ENCODE measurements at places on chromosomes 16 and 17. TPM values are rescaled to one million over a fixed set of nuclear protein-coding genes. Genes with fewer than 3 reads are reported as not detected.

The TXNDC17 gene
- 287 TPM for polyA plus RNA-seq

The FOXO3B gene
- polyA plus RNA-seq: 2.6 TPM

The CCL13 gene
- 0.07 TPM for polyA plus RNA-seq

DNA sequence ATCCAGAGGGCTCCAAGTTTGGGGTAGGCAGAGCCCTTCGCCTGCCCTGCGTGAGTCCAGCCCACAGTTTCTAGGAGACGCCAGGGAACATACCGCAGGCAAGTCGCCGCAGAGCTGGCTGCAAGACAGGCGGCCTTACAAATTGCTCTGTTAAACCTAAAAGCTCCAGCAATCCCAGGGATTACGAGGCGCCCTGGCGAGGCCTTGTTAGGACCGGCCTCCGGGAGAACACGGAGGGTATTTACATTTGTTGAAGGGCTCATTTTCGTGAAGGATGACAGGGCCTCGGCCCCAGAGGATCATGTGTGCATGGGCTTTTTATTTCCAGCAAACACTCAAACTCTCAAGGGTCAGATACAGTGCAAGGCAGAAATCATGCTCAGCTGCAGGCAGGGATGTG, 77.6 kb upstream of the FOXF1 start:
- no peak for DNase-seq
- no peak overlapping the region for H3K27ac ChIP-seq
- H3K27me3 ChIP-seq: no peaks in the 10 kb centered on the region

GRCh38 chr16:31130336-31130891, 5.1 kb downstream of the PRSS8 start:
- H3K4me1 ChIP-seq: peaks cover 4% of the 10 kb centered on the region
- peak; percentile 29 for DNase-seq
- peak overlapping the region; percentile 94 for H3K27ac ChIP-seq
- no peak overlapping the region for H3K4me3 ChIP-seq

- DNase-seq: no peak
- no peak overlapping the region for H3K4me3 ChIP-seq
- H3K27ac ChIP-seq: no peak overlapping the region
- H3K36me3 ChIP-seq: no peaks in the 10 kb centered on the region
Measured at GRCh38 chr17:79621151-79621943, 10.5 kb upstream of the RBFOX3 start.
